ACHN (cell line): ENCODE measurements at places on chromosomes 11 and 22.

- DNase-seq = peak; percentile 98
Measured at GRCh38 chr11:40328890-40329614, 1130.4 kb downstream of the LRRC4C start.

- DNase-seq = no peak
Measured at GRCh38 chr11:131737357-131737756, 366.9 kb downstream of the NTM start.

DNA sequence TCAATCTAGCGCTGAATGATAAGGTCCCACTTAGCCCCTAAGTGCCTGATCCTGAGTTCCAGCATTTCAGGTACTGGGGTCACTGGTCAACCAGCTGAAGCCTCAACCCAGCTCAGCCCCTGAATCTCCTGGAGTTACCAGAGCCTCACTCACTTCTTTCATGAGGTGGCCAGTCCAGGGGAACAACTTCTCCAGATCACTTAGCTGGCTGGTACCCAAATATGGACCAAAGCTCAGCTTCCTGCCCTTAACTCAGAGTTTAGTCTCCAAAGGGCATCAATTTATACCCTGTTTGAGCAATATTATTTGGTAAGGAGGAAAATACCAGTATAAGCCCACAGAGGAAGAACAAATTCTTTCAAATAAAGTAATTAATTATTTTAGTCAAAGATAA, 105.6 kb downstream of the SLC1A2 start:
- DNase-seq = no peak

DNA sequence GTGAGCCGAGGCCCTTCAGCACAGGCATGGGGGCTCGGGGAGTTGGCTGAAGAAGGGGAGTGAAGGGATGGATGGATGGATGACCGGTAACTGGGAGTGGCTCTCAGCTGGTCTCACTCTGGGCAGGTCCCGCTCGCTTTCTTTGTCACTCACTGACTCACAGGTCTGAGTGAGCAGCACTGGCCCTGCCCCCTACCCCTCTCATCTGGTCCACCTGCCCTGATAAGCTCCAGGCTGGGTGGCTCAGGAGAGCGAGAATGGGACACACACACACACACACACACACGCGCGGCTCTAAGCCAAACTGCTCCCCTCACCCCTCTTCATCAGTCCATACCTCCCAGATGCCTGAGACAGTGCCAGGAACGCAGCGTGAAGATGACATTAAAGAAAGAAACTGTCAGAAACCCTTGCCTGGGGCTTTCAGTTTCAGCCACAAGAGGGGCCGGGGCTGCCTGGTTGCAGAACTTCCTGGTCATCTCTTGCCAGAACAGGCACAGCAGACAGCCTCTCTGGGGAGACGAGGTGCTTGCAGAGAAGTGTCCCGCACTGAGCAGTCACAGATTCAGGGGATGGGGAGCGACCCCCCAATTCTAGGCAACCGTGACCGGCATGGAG, 16.5 kb upstream of the SHISAL1 start:
- no peak for DNase-seq

- DNase-seq = no peak
Measured at GRCh38 chr11:125750629-125751028, 4.5 kb downstream of the PATE1 start.

DNA sequence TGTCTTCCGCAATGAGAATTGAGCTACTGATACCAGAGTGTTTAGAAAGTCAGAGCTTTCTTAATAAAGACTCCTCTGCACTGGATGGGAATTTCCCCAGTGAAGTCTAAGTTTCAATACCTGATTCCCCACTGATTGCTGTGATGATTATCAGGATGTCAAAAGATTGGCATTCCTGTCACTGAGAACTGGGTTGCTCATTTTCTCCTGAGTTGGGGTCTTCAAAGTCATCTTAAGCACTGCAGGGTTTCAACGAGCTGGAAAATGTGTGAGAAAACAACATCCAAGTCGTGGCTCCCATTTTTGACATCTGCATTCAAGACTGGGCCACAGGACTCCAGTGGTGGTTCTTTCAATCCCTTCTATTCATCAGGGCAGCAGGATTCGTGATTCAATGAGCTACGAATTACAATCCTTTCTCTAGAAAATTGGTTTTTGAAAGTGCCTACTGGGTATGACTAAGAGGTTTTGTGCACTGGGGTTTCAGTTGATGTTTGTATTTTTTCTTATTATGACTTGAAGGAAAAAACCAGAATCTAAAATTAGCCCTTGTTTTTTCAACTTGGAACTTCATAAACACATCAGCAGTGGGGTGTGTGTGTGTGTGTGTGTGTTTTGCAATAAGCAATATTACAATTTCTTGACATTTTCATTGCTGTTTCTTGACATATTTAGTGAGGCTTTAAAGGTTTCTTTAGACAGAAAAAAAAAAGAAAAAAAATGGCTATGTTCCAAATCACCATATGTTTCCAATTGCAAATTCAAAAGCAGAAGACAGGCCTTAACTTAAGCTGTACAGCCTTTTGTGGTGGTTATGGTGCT, 233.0 kb downstream of the FAM76B start:
- DNase-seq = no peak

- DNase-seq = peak; percentile 2
Measured at GRCh38 chr11:9662273-9662672, 1.6 kb upstream of the SWAP70 start.

DNA sequence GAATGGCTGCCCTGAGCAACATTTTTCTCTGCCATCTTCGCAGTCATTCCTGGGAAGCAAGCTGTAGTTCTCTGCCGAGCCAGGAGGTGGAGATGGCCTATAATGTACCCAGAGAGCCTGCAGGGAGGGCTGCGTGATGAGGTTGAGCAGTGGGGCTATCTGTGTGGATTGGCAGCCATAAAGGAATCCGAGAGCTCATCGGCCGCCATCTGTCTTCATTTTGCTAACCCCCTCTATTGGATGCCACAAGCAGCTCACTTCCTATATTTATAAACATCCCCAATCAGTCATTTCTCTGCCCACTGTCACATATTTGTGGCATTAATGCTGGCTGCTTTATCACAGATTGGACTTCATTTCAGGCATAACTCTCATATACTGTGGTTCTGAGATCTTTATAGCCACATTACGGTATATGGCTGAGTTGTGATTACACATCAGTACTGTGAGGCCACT, 209.5 kb downstream of the NTM start:
- peak; percentile 24 for DNase-seq

- DNase-seq = no peak
Measured at GRCh38 chr11:18392434-18393321, 1.7 kb upstream of the LDHA start.

DNA sequence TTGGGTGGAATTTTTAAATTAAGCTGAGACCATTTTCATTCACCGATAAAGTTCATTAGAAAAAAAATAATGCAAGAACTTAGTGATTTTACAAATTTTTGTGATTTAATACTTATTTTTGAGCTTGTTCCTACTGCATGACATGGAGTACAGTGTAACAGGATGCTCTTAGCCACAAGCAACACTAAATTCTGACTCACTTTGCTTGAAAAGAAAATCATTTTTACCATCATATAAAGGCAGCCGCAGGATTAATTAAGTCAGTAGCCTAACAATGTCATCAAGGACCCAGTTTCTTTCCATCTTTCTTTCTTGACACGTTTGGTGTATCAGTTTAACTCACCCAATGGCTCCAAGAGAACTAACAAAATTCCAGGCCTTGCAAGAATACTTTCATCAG, 540.3 kb upstream of the LUZP2 start:
- DNase-seq = no peak

DNA sequence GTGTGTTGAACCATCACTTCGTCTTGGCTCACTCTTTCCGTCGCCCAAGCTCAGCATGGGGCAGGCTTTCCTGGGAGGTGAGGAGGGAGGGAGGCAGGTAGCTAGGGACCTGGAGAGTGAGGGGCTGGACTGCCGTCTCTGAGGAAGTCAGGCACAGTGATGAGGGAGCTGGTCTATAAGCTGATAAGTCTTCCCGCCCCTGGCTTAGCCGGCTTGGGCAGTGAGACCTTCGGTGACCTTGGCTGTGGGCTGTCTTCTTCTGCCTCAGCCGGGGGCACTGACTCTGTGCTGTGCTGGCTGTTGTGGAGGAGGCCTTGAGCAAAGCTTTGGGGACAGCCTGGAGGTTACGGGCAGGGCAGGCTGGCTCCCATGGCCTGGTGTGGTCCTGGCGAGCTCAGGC, 18.7 kb downstream of the GNAZ start:
- no peak for DNase-seq

DNA sequence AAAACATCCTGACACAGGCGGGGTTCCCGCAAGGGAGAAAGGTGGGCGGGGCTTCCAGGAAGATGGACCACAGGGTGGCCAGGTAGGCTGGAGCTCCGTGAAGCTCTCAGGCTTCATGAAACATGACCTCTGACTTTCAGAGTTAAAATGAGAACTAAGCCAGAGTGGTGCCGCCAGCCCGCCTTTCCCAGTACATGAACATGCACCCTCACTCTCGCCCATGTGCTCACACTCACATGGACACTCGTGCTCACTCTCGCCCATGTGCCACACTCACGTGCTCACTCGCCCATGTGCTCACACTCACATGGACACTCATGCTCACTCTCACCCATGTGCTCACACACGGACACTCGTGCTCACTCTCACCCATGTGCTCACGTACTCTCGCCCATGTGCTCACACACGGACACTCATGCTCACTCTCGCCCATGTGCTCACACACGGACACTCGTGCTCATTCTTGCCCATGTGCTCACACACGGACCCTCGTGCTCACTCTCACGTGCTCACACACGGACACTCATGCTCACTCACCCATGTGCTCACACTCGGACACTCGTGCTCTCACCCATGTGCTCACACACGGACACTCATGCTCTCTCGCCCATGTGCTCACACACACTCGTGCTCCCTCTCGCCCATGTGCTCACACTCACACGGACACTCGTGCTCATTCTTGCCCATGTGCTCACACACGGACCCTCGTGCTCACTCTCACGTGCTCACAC, 10.0 kb downstream of the RNH1 start:
- no peak for DNase-seq

DNA sequence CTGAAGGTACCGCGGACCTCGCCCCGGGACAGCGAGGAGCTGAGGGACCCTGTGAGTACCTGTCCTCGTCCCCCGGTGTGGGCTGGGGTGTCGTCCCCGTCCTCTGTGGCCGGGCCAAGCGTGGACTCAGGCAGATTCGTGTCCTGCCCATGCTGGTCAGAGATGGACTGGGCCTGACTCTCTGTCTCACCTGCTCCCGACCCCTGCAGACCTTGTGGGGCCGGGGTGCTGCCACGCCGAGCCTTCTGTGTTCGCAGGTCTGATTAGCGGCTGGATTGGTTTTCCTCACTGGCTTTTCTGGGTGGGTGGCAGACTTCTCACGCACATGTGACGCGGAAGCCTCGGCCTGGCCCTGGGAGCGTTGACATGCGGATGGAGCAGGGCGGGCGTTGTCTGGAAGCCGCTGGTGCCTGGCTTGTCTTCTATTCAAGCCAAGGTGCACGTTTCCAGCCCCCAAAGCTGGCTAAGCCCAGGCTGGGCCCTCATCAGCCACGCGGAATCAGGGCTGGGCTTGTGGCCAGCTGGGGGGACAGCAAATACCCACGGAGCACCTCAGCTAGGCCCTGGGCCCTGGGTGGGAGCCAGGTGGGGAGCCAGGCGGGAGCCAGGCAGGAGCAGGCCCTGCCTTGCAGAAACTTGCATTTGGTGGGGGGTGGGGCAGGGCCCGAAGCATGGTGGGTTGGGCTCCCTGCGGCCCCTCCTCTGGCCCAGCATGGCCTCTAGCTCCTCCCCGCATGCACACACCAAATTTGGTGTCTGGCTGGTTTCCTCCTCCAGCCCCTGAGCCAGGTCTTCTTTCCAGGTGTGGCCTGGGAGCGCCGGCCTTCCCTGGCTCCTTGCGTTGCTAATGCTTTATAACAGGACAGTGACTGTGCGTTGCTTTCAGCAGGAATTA, 7.0 kb downstream of the GRAMD4 start:
- no peak for DNase-seq

DNA sequence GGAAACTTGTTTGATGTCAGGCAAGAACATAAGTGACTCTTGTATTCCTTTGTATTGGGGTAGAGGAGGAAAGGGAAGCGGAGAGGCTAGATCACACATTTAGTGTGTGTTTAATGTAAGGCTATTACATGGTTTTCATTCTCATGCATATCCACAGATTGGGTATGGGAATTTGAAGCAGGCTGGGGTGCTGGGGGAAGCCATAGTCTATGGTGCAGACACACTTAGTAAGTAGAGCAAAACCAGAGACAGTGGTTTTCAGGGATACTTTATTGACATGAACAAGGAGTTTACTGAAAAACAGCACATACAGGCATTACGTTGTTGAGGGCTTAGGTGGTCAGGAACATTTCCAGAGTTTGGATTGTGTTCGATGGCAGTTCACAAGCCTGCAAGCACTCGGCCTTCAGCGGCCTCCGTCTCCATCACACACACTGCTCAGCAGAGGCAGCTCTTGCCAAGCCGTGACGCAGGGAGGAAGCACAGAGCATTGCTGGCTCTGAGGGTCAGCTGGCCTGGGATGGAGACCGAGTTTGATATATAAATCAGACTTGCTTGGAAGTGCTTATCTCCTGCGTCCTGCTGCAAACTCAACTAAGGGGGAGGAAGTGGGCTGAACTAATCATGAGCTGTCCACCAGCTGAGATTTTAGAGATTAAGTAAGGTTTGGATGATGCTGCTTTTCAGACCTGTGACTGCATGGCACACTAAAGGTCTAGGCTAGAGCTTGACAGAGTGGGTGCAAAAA, 25.3 kb downstream of the SCN3B start:
- DNase-seq = no peak

DNA sequence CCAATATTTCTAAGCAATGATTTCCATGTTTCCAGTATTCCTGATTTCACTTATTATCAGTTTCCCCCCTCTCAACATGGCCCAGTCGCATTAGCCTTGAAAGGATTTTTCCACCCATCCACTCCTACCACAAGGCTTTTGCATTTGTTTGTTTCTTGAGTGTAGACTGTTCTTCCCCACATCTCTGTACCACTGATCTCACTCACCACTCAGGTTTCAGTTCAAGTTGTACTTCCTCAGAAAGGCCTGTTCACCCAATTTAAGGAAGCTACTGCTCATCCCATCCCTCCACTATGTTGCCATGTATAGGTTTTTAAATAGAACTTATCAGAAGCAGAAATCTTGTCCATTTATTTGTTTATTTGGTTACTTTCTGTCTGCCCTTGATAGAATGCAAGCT, 472.3 kb downstream of the FAM181B start:
- DNase-seq = no peak

GRCh38 chr11:207208-207862, at the start of the genes BET1L and RIC8A:
BET1L (minus strand) TSS chr11:207399; CDS start chr11:207321, 78 bp downstream.
RIC8A (plus strand) TSS chr11:207708; CDS start chr11:208855, 1,147 bp downstream.
- DNase-seq = peak; percentile 95

DNA sequence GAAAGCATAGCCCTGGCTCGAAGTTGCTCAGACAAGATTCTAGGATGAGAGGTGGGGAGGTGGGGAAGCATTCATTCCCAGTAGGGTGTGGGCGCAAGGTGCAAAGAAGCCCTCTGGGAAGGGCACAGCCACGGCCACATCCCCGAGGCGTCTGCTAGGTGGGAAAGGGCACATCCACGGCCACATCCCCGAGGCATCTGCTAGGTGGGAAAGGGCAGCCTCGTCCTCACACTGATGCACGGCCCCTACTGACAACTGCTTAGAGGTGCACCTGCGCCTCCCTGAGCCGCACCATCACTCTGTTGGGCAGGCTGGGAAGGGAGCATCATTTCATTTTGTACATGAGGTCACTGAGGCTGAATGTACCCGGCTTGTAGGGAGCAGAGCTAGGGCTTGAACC, 94.6 kb upstream of the PITPNB start:
- no peak for DNase-seq

- DNase-seq = no peak
Measured at GRCh38 chr11:119496469-119496868, 73.5 kb upstream of the THY1 start.
